ENCODE measurements at places on chromosomes 1 and 21.

GRCh38 chr1:217875229-217875628 is 244.1 kb downstream of the SPATA17 start:
- DNase-seq: no peak

- no peak for DNase-seq
Measured at GRCh38 chr1:235989105-235989504, 75.8 kb downstream of the NID1 start.

GRCh38 chr1:55334160-55334559 is 119.0 kb upstream of the USP24 start:
- DNase-seq: no peak

GRCh38 chr1:71770121-71770520 is 512.2 kb downstream of the NEGR1 start:
- DNase-seq: no peak

GRCh38 chr1:232875536-232875935 is 70.3 kb downstream of the MAP10 start:
- no peak for DNase-seq

Data from CD4-positive, alpha-beta T cell treated with Interleukin-1 beta for 1 hour (primary cell).